ENCODE measurements at places on chromosomes 1 and 21. TPM values are rescaled to one million over a fixed set of nuclear protein-coding genes. Genes with fewer than 3 reads are reported as not detected.

The PTGFRN gene
- total RNA-seq = 48.2 TPM

The PADI2 gene
- 21.5 TPM for total RNA-seq

The KLF17 gene
- total RNA-seq = not detected

The TNFRSF1B gene
- 25.0 TPM for total RNA-seq
